ENCODE measurements at places on chromosomes 2 and 18.

DNA sequence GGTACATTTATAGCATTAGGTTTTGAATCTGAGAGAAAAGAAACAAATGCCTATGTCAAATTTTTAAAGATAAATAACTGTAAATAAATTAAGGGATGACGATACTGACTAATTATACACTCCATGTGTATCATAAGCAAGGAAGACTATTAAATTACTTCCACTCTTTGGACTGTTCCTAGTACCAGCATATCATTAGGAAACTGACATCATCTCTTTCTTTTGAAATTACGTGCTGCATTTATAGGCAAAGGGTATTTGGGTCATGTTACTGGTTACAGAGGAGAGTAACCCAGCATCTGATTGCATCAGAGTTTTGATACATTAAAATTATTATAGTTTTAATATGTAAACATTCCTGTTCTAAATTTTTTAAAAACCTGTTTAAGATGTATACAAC lies 309.7 kb downstream of the XIRP2 start:
- DNase-seq: no peak

GRCh38 chr2:160427629-160428404 lies 65.8 kb downstream of the RBMS1 start:
- DNase-seq: peak; percentile 6

DNA sequence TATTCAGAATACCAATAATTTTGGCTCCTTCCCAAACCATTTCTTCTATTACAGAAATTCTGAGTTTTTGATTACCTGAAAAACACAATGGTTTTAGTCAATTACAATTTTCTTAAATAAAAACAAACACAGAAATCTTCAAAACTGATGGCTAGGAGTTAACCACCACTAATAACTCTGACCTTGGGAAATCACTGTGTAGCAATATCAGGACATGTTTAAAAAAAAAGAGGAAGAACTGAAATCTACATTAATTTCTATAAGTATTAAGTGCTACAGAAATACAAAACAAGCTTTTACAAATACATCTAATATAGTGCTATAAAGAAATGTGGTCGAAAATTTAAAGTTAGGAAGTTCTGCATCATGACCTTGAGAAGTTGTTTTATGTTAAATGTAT lies 14.9 kb downstream of the L3MBTL4 start:
- no peak for DNase-seq

DNA sequence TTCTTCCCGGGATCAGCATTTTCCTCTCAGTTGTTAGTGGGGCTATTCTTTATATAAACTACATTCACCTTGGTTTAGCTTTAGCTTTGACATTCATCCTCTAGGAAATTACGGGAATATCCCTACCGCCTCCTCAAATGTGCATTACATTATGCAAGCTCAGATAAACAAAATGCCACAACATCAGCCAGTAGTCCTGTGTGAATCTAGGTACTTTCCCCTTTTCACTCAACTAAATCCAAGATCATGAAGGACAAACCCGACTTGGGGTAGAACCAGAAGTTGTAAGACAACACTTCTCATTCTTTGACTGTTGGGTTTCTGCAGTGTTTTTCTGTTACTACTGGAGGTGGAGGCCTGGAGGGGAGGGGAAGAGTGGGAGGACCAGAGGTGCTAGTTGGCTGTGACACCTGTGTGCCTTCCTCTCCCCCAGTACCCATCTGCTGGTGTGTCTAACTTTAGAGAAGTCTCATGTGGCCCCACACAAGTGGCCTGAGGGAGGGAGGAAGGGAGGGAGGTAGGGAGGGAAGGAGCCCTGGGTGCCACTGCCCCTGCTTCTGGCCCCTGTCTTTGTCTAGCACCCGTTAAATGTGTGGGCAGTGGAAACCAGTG lies 84.8 kb upstream of the BCL2L11 start:
- DNase-seq: no peak

Measured in amniotic stem cell (primary cell).